Kasumi-1 (cell line): ENCODE measurements at places on chromosomes 2 and 18.

- no peak for DNase-seq
These were observed 46.3 kb downstream of the LMAN2L start for GRCh38 chr2:96693286-96694200.

DNA sequence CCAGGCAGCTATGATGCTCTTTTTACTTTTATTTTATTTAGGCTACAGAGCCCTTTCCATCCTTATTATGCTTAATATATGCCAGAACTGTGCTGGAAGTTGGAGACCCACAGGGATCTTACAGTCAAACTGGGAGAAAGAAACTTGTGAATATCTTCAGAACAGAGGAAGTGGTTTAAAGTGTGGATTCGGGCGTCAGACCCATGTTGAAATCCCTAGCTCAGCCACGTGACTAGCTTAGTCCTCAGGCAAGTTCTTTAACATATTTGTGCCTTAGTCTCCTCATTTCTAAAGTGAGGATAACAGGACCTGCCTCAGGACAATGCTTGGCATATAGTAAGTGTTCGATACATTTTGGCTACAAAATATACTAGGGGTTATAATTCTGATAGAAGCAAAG lies 59.1 kb downstream of the MAP3K20 start:
- DNase-seq: peak; percentile 77

GRCh38 chr2:184394642-184395041 lies 203.7 kb upstream of the ZNF804A start:
- DNase-seq: no peak

- no peak for DNase-seq
These were observed 53.6 kb upstream of the LPIN2 start for GRCh38 chr18:3066341-3067110.

DNA sequence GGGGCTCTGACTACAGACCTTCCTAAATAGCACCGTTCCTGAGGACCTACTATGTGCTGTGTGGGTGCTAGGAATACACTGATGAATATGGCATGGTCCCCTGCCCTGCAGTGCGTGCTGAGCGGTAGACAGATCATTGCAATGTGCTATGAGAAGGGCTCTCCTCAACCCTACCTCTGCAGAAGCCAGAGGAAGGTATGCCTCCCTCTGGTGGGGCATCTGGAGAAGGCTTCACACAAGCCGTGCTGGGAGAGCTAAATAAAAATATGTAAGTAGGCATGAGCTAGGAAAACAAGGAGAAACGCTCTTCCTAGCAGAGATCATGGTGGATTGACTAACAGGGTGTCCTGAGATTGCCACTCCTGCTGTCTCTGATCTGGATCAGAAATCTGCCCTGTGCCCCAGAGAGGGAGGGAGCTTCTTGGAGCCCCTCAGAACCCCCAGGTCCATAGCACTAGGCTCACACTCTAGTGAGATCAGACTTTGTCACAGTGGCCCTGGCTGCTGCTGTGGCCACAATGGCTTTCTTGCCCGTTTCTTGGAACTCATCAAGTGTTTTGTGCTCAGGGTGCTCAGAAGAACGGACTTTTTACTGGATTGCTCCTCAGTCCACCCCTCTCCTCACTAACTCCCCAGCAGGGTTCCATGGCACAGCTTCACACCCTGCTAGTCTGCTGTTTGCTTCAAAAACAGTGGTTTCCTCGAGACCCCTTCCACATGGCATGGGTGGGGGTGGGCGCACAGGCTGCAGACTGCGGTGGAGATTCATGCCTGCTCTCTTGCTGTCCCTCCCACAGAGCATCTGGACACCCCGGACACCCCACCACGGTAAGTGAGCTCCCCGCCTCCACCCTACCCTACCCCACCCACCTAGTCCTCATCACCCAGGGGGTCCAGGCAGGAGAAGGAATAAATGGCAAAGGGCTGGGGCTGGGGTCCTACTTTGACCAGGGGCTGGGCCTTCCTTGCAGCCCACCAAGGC lies 14.2 kb downstream of the SIGLEC15 start:
- peak; percentile 62 for DNase-seq

GRCh38 chr18:50092245-50092805 lies 102.6 kb downstream of the MYO5B start:
- no peak for DNase-seq

DNA sequence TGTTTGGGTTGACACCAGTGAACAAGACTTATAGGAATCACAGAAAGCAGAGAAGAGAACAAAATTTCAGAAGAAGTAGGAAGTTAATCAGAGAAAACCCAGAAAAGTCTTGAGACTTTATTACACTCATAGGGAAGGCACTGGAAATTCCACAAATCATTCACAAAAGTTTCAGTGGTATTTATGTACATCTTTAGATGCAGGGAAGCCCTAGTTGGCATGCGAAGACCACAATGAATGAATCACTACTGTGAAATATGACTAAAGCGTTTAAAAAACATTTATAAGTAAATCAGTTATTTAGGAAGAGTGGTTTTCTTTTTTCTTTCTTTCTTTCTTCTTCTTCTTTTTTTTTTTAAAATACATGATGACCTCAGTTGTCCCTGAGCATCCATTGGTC lies 105.1 kb downstream of the NUP35 start:
- DNase-seq: no peak

GRCh38 chr2:48449073-48449840 lies 80.7 kb upstream of the STON1 start:
- DNase-seq: no peak

DNA sequence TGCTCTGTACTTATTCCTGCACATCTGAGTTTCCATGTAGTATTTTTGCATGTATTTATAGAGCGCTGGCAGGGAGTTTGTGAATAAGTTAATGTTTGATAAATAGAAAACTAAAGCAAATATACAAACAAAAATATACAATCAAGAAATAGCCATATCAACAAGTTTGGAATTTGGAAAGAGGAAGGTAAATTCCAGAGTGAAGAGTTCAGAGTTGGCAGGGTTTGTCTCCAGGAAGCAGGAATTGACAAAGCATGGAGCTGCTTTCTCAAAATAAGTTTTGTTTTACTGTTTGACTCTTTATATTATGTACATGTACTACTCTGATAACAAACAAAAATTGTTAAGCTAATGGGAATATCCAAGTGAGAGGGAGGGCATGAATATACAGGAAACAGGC lies 80.3 kb downstream of the SPOPL start:
- DNase-seq: no peak

GRCh38 chr2:228700638-228701037 lies 519.2 kb upstream of the SPHKAP start:
- DNase-seq: no peak

GRCh38 chr18:31685097-31686082 lies 1.0 kb upstream of the B4GALT6 start:
- DNase-seq: peak; percentile 70

- DNase-seq: no peak
These were observed 78.3 kb downstream of the KCNJ3 start for GRCh38 chr2:154776825-154777224.

GRCh38 chr2:102230410-102230909 lies 43.6 kb downstream of the IL1RL2 start:
- no peak for DNase-seq

DNA sequence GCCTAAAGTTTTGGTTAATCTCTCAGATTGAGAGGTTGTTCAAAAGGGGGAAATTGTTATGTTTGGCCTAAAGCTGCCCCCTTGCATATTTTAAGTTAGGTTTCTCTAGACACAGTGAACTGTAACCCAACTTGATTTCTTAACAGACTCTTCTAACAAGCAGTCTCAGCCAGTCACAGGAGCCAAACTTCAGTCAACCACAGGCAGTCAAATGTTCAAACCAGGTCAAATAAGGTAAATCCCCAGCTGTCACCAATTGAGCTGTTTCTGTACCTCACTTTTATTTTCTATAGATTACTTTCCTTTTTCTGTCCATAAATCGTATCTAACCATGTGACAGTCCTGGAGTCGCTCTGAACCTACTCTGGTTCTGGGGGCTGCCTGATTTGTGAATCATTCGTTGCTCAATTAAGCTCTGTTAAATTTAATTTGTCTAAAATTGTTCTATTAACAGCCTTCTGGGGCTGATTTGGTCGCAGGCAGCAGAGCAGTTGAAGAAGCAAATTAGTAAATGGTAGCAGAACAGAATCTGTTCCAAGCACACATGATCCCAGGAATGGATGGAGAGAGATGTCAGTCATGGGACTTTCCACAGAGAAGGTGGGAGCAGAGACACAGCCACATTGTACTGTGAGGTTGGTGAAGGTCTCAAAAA lies 16.4 kb upstream of the NFU1 start:
- DNase-seq: no peak

DNA sequence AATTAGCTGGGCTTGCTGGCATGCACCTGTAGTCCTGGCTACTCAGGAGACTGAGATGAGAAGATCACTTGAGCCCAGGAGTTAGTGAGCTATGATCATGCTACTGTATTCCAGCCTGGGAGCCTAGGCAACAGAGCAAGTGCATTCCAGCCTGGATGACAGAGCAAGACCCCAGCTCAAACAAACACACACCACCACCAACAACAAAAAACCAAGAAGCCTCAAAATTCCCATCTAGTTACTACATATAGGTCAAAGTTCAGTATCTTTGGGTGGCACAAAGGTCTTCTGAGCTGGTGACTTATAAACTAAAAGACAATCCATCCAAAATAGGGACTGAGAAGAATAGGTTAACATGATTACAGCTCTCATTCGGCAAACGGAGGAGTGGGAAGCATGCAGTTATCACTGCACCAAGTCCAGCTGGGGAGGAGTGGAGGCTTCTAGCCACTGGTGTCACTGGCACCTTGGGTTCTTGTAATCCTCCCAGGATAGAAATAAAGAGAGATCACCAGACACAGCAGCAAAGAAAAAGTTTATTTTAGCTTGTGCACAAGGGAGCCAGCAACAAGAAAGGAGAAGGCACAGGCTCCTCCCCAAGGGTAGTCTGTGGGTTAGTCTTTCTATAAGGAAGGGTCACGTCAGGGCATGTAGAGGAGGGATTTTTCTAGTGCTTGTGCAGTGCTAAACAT lies 57.4 kb downstream of the SH2D6 start:
- no peak for DNase-seq

DNA sequence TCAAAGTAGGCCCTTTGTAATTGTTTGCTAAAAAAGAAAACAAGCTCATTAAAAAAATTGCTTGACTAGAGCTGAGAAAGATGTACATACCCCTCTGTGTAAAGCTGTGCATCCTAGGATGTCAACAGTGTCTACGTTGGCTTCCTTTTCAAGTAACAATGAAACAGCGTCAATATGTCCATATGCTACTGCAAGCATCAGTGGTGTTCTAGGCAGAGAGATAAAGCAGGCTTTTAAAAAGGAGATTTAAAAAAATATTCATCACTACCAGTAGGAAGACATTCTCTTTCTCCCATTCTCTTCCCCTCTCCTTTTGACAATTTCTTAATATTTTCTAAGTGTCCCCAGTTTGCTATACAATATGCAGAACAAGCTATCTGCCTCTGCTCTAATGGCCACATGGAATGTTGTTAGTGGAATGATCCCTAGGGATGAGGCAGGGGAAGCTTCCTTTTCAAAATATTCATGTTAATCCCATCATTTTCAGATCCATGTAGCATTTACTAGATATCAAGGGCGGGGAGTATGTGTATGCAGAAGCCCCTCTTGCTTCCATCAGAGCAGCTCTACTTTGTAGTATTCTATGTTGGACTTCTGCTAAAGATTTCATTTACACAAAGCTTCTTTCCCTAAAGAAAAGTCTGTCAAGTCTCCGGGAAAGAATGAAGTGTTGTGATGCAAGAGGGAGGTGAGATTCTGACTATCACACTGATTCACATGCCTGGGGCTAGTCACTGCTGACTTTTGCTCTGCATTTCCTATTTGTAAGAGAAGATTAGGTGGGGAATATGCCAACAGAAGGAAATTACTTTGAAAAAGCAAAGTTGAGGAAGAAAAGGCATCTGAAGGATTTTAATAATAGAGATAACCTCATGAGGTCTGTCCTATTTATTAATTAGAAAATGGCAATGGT lies 81.5 kb upstream of the PGAP1 start:
- no peak for DNase-seq

DNA sequence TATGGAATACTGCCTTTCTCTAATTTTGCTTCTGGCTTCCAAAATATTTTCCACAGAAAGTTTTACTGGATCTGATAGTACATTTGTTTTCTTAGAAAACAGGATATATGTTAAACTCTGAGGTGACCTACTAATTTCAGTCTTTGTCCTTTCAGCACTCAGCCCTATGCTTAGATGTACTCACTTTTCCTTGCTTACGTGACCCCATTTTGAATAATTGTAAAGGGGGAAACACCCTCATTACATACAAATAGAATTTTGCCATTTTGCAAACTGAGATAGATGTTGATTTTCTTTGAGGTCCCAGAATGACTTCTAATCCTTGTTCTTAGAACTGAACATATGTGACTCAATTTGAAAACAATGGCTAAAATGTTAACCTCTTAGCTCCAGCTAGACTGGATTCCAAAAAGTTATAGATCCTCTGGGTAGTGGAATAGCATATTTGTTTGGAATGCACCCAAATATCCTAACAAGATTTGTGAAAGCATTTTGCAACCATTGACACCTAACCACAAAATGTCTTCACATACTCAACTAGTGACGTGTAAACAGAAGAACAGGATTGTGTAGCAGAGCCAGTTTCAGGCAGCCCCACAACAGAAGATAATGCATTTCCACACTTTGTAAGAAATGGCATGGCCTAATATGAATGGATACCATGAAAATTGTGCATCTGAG lies 44.8 kb upstream of the EHBP1 start:
- no peak for DNase-seq

DNA sequence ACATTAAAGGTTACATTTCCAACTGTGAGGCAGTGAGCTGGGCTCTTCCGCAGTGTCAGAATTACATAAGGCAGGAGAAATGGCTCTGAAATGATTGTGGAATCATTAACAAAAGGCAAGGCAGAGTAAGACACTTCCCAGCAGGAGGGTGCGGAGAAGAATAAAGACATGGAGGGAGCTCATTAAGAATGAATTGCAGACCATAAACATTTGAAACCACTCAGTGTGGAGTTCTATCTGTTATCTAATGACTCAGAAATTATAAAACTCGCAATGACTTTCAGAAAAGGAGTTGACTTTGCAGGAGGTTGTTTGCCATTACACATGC lies 77.0 kb downstream of the SMIM21 start:
- DNase-seq: no peak

DNA sequence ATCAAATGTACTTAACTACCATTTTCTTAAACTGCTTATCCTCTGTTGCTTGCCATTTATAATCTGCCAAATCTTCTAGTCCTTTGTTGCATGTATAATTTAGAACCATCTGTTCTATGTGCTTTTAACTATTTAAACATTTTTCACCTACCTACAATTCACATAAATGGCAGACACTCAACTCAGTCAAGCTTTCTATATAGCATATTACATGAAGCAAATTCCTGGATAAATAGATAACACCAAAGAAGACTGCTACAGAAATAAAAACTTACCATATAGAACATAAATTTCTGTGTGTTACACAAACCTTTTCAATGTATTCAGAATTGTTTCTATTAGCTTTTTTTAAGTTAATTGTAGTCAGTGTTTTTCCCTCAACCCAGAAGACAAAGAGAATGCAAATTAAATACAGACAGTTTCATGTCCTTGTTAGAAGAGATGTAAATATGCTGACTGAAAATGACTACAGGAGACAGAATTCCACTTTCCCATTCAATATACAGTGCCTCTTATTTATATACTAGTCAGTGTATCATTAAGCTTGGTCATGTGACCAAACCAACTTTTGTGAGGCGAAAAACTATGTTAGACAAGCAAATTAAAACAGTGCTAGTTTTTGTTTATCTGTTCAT lies 2.6 kb downstream of the BAZ2B start:
- peak; percentile 51 for DNase-seq

GRCh38 chr2:36708041-36708741 lies 11.7 kb downstream of the VIT start:
- no peak for DNase-seq
